ENCODE measurements at places on chromosomes 12 and 14.

GRCh38 chr12:65672441-65672840, 151.8 kb upstream of the HMGA2 start:
- no peak for DNase-seq

- no peak for DNase-seq
These were observed 478.9 kb downstream of the BCAT1 start for GRCh38 chr12:24470050-24470449.

DNA sequence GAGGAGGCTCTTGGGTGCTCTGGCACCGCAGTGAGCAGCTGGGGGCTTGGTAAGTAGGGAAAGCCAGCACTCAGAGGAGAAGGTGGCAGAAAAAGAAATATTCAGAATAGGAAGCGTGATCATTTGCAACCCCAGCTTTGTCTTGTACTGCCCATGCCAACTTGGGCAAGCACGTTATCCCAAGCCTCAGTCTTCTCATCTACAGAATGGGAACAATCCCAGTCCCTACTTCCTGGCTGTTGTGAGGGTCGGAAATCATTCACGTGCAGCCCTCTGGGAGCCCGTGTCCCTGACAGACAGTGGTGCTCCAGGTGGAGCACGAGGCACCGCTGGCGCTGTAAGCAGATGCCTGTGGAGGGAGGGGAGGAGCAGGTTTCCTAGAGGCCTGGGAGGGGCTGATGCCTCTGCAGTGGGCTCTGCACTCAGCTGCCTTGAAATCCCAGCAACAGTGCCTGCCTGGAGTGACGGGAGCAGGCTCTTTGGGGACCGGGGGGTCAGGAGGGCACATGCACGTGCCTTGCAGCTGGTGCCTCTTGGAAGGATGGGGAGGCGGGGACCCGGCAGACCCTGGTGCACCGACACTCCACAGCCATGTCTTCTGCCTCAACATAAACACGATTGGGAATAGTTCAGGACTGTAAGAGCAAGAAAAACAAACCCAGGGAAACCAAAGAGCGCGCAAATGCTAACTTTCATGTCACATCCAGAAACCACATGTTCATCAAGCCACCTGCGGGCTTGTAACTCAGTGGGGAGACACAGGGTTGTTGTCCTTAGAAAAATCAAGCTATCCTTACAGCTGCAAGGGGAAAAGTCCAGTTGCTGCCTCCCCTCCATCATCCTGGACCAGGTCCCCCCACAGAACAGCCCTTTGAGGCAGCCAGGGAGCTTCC, 86.5 kb upstream of the DIO3 start:
- no peak for DNase-seq

- no peak for DNase-seq
These were observed 80.8 kb downstream of the BHLHE41 start for GRCh38 chr12:26044007-26044394.

All from effector memory CD4-positive, alpha-beta T cell (primary cell).